ENCODE measurements at places on chromosomes 6 and 20. TPM values are rescaled to one million over a fixed set of nuclear protein-coding genes. Genes with fewer than 3 reads are reported as not detected.

Gene RRAGD
- polyA plus RNA-seq: 4.7 TPM

Gene SLC35D3
- 0.31 TPM for polyA plus RNA-seq

Gene CALHM6
- 5.0 TPM for polyA plus RNA-seq

Gene TRIM40
- not detected for polyA plus RNA-seq

Gene RFX6
- polyA plus RNA-seq: 0.55 TPM

Gene DEFB125
- polyA plus RNA-seq: not detected

All from stomach (tissue), 19 donors.